ENCODE measurements at places on chromosomes 7 and 10.

GRCh38 chr7:42226354-42226941 is 10.6 kb downstream of the GLI3 start:
- no peak for DNase-seq

GRCh38 chr7:138154661-138155060 is 78.4 kb downstream of the AKR1D1 start:
- no peak for DNase-seq

DNA sequence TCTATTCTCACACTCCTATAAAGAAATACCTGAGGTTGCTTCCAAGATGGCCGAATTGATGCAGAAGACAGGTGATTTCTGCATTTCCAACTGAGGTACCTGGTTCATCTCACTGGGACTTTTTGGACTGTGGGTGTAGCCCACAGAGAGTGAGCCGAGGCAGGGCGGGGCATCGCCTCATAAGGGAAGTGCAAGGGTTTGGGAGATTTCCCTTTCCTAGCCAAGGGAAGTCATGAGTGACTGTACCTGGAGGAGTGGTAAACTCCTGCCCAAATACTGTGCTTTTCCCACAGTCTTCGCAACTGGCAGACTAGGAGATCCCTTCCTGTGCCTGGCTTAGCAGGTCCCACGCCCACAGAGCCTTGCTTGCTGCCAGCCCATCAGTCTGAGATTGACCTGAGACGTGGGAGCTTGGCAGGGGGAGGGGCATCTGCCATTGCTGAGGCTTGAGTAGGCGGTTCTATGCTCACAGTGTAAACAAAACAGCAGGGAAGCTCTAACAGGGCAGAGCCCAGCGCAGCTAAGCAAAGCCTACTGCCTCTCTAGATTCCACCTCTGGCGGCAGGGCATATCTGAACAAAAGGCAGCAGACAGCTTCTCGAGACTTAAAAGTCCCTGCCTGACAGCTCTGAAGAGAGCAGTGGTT is 152.2 kb downstream of the ARL4A start:
- DNase-seq: peak; percentile 22

DNA sequence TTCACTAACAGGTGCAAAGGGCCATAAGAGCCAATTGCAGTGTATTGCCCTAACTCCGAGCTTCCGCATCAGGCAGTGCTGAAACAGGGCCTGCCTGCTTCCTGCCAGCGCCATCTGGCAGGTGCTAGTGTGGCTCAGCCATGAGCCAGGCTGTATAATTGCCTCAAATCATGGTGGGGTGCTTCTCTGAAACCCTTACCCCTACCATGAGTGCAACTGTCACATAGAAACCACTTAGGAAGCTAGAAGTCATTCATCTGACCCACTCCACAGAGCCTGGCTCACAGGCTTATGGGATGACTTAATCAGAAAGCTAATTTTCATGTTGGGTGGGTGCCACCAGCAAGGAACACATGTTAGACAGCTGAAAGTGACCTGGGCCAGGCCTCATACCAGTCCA is 133.3 kb upstream of the LAMB4 start:
- no peak for DNase-seq

DNA sequence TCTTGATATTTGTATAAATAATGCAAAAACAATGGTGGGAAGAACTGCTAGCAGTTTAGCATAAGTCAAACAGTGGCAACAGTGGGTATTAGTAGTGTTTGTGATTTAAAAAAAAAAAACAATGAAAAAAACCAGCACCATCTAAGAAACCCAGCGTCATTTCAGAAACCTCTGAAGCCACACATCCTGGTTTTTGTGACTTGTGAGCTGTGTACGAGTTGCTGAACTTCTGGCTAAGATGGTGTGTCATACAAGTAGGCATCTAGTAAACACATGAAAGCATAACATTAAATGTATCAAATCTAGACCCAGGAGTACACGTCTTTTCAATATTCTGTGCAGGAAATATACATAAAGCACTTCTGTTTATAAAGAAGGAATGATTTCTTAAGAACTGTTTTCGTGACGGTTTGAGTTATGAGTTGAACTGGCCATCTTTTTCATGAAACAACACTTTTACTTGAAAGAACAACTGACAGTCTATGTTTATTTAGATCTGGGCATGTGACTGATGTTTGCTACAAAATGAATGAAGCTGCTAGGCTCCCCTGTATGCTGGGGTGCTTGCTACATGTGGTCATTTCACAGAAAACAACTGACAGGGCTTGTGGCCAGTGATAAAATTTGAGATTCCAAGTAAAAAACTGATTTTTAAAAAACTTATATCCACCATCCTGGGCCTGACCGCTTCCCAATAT is 143.5 kb downstream of the PIP4K2A start:
- no peak for DNase-seq

DNA sequence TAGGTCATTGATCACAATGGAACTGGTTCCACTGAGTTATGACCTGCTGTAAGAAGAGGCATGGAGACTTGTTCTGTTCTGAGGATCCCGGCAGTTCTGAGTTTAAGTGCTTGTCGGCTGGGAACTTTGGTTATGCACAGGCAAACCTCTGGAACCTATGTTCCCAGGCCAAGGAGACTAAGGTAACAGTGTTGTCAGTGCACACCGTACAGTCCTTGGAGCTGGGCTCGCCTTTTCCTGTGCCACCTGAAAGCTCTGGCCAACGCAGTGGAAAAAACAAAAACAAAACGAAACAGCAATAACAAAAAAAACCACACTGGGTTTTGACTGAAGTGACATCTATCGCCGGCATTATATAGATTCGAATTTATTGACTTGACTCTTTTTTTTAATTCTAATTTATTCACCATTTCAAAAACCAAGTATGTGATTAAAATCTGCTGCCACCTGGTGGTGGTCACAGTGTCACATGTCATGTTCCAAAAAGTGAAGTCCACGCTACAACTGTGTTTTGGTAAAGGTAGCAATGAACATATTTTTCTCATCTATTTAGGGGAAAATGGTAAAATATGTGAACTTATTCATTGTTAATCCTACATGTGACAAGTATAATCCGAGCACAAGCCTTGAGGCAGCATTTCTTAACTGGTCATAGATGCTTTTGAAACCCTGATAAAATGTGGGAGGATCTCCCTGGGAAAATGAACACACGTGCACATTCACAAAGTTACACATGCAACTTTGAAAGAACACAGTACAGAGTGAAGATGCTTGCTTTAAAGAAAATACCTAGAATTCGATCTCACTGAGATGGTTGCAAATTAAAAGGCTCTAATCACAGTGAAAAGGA is 113.8 kb upstream of the PPP2R2D start:
- DNase-seq: peak; percentile 57

DNA sequence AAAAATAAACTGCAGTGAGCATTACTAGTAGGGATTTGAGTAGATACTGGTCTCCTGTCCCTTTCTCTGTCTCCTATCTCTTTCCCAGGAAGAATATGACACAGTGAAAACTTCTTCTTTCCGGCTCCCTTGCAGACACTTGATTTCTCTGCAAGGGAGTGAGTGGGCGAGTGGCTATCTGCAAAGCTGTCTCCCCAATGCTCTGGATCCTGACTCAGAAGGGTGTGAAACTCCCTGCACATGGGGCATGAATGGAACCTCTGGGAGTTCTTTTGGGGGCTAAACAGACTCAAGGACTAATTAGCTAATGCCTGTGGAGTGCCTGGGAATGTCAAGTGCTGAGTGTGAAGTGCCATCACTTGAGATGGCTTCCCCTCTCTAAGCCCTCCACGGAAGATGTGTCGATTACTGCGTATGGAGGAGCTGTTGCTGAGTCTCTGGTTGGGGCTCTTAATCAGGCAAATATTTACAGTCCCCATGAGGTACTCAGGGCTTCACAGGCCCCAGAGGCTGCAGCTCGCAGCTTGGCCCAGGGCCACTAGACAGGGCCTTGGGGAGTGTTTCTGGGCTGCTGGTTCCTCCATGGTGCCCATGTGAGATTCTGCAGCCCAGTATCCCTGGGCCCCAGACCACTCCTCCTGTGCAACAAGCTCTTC is 139.8 kb downstream of the RPS24 start:
- no peak for DNase-seq

DNA sequence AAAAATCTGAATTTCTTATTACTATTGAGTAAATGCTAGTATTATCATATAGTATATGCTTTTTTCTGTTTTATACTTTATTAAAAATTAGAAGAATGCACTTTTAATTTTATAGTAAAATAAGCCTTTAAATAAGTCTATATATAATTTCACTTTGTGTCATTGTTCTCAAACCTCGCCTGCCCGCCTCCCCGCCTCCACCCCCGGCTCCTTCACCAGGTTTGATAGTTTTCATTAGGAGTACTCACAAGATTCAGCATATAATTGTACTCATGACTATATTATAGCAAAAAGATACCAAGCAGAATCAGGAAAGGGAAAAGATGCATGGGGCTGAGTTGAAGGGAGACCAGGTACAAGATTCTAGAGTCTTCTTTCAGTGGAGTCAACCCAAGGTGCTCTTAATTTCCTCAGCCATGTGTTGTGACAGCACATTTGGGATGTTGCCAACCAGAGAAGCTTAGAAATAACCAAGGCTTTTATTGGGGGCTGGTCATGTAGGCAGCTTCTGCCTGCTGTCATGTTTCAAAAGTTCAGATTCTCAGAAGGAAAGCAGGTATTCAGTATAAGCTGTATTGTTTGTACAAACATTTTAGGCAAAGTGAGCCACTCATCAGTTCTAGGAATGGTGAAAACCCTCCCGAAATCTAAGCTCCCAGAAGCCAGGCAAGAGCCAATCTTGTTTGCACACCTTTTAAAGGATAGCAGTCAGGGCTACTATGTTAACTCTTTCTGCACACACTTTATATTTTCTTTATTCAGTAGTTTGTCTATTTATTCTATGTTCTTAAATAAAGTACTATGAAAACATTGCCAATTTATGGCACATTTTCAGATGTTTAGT is 12.3 kb downstream of the NHLRC2 start:
- no peak for DNase-seq

GRCh38 chr10:2898509-2898860 is 168.9 kb upstream of the PFKP start:
- DNase-seq: no peak

DNA sequence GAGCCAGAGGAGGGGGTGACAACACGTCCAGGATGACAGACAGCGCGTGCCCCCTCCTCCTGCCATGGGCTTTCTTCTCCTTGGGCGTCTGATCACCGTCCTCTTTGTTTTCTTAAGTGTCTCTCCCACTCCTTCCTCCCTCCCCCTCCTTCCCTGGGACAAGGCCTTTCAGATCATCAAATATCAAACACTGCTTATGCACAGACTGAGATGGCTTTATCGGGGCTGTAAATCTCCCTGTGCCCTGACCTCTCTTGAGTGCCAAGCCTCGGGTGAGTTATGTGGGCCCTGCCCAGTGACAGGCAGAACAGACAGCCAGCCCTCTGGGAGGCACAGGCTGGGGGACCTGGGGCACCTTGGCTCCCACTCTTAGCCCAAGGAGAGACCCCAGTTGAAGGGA is 116.4 kb downstream of the C10orf105 start:
- DNase-seq: peak; percentile 31

DNA sequence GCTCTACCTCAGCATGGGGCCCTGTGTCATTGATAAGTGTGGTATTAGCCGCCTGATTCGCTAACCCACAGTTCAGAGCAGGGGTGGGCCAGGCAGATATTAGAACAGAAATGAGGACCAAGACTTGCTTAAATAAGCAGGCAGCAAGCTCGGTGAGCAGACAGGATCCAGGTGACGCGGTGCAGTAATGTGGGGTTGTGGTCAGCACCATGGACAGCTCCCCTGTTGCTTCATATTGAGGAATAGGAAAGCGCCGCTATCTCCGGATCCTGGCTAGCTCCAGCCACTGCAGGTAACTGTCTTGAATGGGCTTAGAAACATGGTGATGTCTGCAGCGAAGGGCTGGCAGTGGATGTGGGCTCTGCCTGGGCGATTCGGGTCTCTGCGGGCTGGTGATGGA is 51.3 kb upstream of the GPR26 start:
- DNase-seq: peak; percentile 45

- peak; percentile 20 for DNase-seq
Observed at GRCh38 chr7:63093481-63093880, 905.2 kb upstream of the ZNF722 start.

DNA sequence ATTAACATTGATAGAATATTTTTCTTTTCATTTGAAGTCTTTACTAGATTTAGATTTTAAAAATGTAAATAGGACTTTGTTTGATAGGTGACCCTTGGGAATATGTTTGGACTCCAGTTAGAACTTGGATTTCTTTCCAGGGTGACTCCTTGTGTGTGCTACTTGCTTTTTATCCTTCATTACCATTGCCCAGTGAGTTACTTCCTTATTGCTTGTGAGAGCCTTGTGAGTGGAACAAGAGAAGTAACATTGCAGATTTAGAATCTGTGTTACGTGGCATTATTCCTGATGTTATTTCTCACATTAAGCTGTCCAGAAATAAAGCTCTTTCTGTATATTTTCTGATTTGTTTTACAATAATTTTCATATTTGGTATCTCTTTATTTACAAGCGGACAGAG is 128.0 kb upstream of the LRGUK start:
- DNase-seq: no peak

- no peak for DNase-seq
Observed at GRCh38 chr7:133683182-133683454, 430.2 kb downstream of the EXOC4 start.

- DNase-seq: peak; percentile 36
Observed at GRCh38 chr7:5497295-5498103, 73.9 kb upstream of the TNRC18 start.

GRCh38 chr10:8913720-8914119 is 859.2 kb downstream of the GATA3 start:
- peak; percentile 64 for DNase-seq

- DNase-seq: no peak
Observed at GRCh38 chr10:67812007-67812406, 26.0 kb downstream of the DNAJC12 start.

DNA sequence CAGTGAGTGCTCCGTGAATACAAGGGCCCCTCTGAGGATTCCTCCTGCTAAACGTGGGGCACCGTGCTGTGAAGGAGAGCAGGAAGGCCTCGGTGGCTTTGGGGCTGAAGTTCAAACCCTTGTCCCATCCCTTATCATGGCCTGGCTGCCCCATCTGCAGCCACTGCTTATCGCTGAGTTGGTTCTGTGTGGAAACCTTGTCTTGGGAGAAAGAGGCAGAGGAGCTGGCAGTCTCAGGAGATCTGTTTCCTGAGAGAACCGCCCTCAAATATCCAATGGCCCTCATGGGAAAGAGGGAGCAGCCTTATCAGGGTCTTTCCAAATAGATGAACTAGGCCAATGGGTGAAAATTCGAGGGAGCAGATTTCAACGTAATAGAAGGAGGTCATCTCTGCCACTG is 52.0 kb upstream of the NRF1 start:
- DNase-seq: no peak

GRCh38 chr7:12056977-12057376 is 154.1 kb upstream of the TMEM106B start:
- no peak for DNase-seq

DNA sequence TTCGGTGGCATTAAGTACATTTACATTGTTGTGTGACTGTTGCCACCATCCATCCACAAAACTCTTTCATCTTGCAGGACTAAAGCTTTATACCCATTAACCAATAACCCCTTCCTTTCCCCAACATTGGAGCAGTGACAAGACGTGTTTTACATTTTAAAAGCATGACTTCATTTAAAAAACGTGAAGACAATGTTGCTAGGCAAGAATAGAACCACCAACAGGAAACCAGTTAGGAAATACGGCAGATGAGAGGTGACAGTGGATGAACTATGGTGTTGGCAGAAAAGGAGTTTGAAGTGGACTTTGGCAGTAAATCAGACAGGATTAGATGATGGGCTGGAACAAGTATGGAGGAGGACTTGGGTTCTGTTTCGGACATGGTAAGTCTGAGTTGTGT is 17.0 kb downstream of the TMEM236 start:
- DNase-seq: no peak

GRCh38 chr10:120997756-120998155 is 146.6 kb downstream of the WDR11 start:
- no peak for DNase-seq

GRCh38 chr7:75687246-75688088 is 51.3 kb downstream of the HIP1 start:
- no peak for DNase-seq

Data from HT-29 (cell line).